SK-MEL-5 (cell line): ENCODE measurements at places on chromosomes 13 and 19. TPM values are rescaled to one million over a fixed set of nuclear protein-coding genes. Genes with fewer than 3 reads are reported as not detected.

GRCh38 chr13:46683676-46684260, 113.2 kb downstream of the ESD start:
- no peak for DNase-seq

The SYCN gene
- not detected in 2 replicates for total RNA-seq

The PGLYRP1 gene
- total RNA-seq: not detected in 2 replicates

The AKAP8L gene
- 41.1 and 41.9 TPM in 2 replicates for total RNA-seq

DNA sequence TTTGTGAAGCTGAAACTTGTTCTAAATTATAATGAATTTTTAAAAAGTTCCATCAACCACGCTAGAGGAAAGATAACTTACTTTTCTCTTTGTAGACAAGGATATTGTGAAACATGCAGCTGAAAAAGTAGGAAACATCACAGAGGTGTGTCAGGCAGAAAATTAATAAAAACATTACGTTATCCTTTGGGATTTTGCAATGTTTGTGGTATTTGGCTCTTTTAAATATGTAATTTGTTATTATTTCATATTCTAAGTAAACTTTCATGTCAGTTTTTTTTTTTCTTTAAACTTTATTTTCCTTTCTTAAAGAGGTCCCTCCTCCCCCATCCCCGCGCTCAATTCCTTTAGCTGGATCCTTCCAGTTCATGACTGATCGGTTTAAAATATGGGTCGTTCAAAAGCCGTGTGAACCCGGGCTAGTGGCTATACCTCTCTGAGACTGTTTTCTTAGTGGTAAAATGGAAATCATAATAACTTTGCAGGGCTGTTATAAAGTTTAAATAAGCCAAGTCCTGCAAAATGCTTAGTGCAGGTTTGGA, 740 bp upstream of the CCDC61 start:
- no peak for DNase-seq

GRCh38 chr19:39941151-39941550, 6.7 kb upstream of the FCGBP start:
- DNase-seq: no peak

GRCh38 chr13:79937771-79938216, 403.1 kb downstream of the SPRY2 start:
- peak; percentile 97 for DNase-seq

DNA sequence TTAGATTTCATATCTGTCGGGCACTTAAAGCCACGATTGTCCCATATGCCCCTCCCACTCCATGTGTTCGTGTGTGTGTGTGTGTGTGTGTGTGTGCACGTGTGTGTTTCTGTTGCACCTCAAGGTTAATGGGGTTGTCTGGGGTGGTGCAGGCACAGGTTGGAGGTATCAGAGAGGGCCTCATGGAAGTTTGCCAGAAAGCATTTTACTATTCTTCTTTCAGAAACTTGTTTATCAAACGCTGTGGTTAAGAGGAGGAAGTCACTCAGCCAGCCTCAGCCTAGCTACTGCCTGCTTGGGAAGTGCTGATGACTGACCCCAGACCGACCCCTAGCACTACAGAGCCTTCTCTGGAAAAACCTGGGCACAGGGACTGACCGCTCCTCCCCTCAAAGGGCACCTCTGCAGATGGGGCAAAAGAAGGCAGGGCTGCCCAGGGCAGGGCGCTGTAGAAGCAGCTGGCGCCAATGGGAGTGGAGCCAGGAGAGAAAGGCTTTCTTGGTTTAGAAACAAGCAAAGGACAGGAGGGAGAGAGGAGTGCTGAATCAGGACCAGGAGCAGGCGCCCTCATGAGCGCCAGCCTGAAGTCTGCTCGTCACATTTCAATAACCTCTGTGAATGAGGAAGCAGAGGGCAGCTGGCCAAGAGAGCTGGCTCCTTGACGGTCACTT, 3.9 kb downstream of the SIAH3 start:
- no peak for DNase-seq

- peak; percentile 59 for DNase-seq
Observed at GRCh38 chr13:75566658-75567057, 17.1 kb downstream of the UCHL3 start.

The PDX1 gene
- total RNA-seq: not detected in 2 replicates

DNA sequence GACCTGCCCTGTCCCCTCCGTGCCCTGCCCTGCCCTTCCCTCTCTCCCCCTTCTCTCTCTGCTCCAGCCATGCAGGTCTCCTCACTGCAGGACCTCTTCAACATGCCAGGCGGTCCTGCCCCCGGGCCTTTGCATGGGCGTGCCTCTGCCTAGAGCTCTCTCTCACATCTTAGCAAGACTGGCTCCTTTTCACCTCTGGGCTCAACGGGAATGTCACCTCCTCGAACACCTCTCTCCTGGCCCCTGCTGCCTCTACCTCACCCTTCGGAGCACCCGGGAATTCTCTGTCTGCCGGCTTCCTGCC, 5.6 kb downstream of the MFSD12 start:
- DNase-seq: no peak

The FGF9 gene
- 0.03 TPM in 1 of 2 replicates, not detected in the other for total RNA-seq

The SLC25A41 gene
- total RNA-seq: 0.13 TPM in 1 of 2 replicates, not detected in the other
